Activated T-helper 1 cell treated with anti-CD3 and anti-CD28 coated beads, Interleukin-12 subunit alpha, Interleukin-12 subunit beta, Interleukin-2, Interleukin-4 antibody, amounts not matched to agents 30 ng/mL and 10 ng/mL and 1 ng/mL, durations not matched to agents 14 hours and 24 hours and 36 hours (primary cell): ENCODE measurements at places on chromosomes 1 and 21. TPM values are rescaled to one million over a fixed set of nuclear protein-coding genes. Genes with fewer than 3 reads are reported as not detected.

The APOBEC4 gene
- total RNA-seq: not detected in 2 replicates

The CFAP45 gene
- total RNA-seq: 0.78 and 1.7 TPM in 2 replicates

The HAO2 gene
- total RNA-seq: not detected in 2 replicates

DNA sequence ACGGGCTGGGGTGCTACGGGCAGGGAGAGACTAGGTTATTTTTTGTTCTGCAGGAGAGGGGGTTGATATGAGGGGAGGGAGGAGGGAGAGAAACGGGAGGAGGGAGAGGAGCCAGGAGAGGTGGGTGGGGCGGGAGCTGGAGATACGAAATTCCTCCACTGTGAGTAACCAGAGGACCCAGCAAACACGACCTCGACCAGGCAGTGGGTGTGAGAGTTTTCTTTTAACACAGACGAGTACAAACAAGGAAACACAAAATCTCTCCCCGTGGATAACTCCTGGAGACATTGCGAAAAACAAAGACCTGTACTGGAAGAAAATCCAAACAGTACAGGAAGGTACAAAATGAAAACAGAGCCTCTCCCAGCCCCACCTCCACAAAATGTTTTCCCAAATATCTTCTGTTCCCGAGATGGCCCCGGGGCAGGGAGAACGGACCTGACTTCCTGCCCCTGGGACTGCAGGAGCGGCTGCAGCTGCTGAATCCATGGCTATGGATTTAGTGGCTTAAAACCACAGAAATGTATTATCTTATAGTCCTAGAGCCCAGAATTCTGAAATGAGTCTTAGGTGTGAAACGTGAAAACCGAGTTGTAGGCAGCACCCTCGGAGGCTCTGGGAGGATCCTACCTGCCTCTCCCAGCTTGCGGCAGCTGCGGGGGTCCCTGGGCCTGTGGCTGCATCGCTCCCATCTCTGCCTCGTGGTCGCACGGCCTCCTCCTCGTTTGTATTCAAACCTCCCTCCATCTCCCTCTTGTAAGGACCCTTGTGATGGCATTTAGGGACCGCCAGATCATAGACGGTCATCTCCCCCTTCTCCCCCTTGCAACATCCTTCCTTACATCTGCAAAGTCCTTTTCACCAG, 82.2 kb downstream of the RIPK4 start:
- DNase-seq: no peak

DNA sequence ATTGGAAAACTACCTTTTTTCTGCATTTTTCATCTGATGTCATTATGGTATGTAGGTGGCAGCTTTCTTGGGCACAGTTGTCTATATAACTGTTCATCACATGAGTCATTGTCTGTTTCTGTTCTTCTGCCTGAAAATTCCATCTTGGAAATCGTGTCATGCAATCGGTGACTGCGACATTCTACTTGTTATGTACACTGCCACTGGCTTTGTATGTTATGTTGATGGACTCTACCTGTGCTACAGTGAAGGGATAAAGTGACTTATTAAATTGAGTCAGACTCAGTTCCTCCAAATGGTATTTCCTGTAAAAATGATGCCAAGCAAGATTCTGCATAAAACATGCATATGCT, 8.6 kb downstream of the SMAP2 start:
- no peak for DNase-seq

DNA sequence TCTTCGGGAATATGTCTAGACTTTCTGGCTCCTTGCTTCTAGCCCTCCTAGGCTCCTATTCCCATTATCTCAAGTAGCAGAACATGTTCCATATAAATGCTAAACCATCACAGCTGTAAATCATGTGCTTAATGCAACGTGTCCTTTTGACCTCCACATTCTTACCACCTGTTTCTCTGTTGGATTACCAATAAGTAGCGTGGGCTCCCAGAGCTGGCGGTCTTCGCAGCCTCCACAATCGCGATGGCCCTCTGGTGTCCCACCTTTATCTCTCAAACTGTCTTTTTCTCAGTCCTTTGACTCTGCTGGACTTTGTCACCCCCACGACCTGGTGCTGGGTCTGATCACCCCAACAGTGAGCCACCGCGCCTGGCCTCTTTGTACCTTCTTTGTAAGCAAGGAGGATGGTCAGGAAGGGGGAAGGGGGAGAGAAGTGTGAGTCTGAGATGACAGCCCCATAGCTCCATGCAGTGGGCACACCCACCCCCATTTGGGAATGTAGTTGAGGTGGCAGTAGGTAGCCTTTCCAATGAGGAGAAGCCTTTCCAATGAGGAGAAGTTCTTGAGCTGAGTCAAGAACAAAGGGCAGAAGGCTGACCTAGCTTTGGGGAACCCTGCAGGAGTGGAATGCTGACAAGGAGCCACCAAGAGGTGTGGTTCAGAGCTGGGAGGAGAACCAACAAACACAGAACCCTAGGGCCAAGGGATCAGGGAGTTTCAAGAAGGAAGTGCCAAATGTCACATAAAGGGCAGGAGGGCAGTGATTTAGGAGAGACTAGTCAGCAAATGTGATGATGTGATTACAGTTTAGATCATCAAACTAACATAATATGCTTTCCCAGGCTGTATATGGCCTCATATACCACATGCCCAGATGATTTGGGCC, 14.2 kb downstream of the TRAF5 start:
- no peak for DNase-seq

DNA sequence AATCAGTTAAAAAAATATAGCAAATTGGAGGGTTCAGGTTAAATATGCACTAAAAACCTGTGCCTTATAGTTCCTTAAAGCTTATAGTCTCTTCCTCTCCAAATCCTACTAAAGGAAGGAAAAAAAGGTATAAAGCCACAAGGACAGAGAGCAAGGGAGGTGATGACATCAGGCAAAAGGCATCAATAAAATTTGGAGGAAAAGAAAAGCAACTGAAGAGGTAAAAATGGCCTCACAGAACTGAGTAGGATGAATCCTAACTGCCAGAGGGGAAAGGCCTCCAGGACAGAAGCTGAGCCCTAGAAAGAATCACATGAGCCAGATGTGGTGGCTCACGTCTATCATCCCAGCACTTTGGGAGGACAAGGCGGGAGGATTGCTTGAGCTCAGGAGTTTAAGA, 8.1 kb downstream of the CCSAP start:
- DNase-seq: no peak

DNA sequence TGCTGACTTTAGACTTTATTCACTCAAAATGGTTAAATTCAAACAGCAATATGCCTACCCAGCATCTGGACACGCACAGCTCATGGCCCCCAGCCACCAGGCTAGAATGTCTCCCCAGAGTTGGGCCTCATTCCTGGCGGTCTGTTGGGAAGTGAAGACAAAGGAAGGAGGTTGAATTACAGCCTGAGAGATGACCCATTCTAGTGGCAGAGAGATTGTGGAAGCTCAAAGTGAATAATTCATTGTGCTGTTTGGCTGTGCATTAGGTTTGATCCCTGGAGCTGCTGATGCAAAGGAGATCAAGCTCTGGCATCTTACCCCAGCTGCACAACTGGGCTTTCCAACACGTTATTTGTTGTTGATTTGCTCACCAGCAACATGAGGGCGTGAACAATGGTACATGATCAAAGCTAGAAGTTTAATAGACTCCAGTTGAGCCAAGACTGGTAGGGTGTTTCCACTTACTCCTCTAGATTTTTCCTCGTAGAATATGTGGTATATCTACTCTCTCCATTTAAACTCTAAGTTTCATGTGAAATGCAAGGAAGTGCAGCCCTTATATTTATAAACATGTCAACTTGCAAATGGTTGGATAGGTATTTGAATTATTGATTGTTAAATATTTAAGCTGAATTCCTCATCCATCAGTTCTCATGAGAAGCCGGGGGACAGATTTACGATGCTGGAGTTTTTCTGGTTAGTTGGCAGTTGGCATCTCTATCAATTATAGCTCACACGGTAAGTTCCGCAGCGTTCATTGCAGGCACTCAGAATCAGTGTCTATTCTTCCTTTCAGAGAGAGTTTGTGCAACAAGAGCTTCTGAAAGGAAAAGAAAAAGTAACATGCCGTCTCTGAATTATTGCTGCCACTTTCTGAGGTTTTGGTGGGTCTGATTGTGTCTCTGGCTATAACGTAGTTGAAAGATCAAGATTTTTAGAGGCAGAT, 222.7 kb downstream of the TM2D1 start:
- no peak for DNase-seq
